T-cell (primary cell): ENCODE measurements at places on chromosomes 12 and 14.

GRCh38 chr12:15520083-15520482 is 197.8 kb downstream of the PTPRO start:
- H3K4me1 ChIP-seq: no peaks in the 10 kb centered on the region
- DNase-seq: no peak
- no peak overlapping the region for H3K4me3 ChIP-seq
- no peak overlapping the region for H3K27ac ChIP-seq
- H3K27me3 ChIP-seq: peaks cover 7% of the 10 kb centered on the region

DNA sequence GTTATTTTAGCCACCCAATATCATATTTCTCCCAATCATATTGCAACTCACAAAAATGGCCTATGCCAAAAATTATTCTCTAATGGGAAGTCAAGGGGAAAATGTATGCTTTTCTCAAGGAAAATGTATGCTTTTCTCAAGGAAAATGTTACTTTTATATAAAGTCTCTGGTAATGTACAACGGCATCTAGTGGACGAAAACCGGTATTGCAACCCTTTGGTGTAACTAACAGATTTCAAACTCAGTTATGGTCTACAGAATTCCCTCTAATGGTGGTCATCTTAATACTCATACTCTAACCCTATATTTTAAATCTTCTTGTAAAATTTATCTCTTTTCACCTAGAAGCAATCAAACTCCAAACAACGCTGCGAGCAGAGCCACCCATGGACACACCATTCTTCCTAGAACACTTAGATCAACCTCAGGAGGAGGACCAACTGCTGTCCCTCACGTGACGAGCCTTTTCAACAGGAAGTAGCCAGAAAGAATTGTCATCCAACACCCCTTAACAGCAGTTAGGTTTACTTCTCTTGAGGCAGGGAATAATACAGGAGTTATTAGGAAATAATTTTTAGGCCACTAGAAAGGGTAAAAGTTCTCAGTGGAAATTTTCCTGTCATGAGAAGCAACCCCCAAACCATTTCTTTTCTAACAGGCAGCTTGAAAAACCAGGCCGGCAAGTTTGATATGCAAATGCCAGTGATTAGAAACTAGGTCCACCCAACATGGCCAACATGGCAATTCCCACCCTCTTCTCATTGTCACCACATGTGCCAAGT is 20.1 kb downstream of the APOBEC1 start:
- peaks cover 5% of the 10 kb centered on the region for H3K4me1 ChIP-seq
- no peak overlapping the region for H3K4me3 ChIP-seq
- no peaks in the 10 kb centered on the region for H3K36me3 ChIP-seq
- no peak overlapping the region for H3K27ac ChIP-seq

DNA sequence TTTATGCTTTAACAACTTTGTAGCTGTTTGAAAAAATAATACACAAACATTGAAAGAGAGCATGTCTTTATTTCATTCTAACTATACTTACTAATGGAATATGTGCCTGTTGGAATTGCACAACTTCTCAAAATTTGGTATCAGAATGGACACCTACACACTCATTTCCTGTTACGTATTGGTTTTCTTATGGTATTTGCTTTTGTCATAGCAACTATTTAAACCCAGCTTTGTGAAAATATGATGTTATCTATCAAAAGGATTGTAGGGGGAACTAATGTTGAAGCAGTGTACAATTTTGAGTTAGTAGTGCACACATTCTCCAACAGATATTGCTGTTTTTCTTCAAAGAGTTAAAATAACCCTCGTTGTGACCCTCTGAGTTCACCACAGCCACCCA is 52.6 kb downstream of the RBMS2 start:
- no peaks in the 10 kb centered on the region for H3K27me3 ChIP-seq
- H3K36me3 ChIP-seq: no peaks in the 10 kb centered on the region
- H3K4me1 ChIP-seq: peaks cover 24% of the 10 kb centered on the region
- H3K27ac ChIP-seq: no peak overlapping the region
- H3K4me3 ChIP-seq: no peak overlapping the region
- no peak for DNase-seq

DNA sequence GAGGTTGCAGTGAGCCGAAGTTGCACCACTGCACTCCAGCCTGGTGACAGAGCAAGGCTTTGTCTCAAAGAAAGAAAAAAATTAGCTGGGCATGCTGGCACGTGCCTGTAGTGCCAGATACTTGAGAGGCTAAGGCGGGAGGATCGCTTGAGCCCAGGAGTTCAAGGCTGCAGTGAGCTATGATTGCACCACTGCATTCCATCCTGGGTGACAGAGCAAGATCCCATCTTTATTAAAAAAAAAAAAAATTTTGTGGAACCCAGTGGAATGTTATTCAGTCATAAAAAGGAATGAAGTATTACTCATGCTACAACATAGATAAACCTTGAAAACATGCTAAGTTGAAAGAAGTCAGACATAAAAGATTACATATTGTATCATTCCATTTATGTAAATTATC is 8.3 kb upstream of the ERBB3 start:
- H3K27ac ChIP-seq: no peak overlapping the region
- H3K36me3 ChIP-seq: no peaks in the 10 kb centered on the region
- DNase-seq: no peak
- no peaks in the 10 kb centered on the region for H3K4me1 ChIP-seq
- H3K27me3 ChIP-seq: no peaks in the 10 kb centered on the region
- H3K4me3 ChIP-seq: no peak overlapping the region

- DNase-seq: no peak
- H3K27me3 ChIP-seq: no peaks in the 10 kb centered on the region
- no peaks in the 10 kb centered on the region for H3K4me1 ChIP-seq
- H3K27ac ChIP-seq: no peak overlapping the region
- no peak overlapping the region for H3K4me3 ChIP-seq
These were observed 15.6 kb upstream of the RNU6-7 start for GRCh38 chr14:32186248-32186647.

GRCh38 chr12:88299567-88300101 is 157.5 kb downstream of the TMTC3 start:
- no peaks in the 10 kb centered on the region for H3K4me1 ChIP-seq
- H3K4me3 ChIP-seq: no peak overlapping the region
- H3K27me3 ChIP-seq: no peaks in the 10 kb centered on the region

DNA sequence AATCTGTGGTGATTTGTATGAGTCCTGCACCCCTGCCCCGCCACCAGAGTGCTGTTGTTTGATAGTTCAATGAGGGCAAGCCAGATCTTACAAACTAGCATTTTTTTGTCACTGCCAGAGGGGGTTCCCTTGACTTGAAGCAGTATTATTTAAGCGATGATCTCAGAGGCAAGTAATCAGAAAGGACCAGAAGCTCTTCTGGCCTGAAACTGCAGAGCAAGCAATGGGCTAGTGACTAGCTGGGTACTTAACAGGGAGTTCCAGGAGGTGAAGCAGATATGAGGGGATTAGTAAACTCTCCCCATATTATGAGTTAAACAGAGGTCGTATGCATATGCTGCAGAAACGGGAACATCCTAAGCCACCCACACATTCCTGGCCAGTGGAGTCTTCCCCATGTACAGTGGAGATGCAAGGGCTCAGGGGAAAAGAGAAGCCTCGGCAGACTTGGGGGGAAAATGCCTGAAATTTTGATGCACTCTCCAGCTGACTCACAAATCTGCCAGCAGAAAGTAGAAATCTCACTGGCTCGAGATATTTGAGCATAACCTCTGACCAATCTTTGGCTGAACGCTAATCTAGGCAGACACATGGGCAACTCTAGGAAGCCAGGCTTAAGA is 8.3 kb upstream of the CRACR2A start:
- H3K36me3 ChIP-seq: no peaks in the 10 kb centered on the region
- no peaks in the 10 kb centered on the region for H3K4me1 ChIP-seq
- no peak for DNase-seq
- no peak overlapping the region for H3K4me3 ChIP-seq
- no peak overlapping the region for H3K27ac ChIP-seq

DNA sequence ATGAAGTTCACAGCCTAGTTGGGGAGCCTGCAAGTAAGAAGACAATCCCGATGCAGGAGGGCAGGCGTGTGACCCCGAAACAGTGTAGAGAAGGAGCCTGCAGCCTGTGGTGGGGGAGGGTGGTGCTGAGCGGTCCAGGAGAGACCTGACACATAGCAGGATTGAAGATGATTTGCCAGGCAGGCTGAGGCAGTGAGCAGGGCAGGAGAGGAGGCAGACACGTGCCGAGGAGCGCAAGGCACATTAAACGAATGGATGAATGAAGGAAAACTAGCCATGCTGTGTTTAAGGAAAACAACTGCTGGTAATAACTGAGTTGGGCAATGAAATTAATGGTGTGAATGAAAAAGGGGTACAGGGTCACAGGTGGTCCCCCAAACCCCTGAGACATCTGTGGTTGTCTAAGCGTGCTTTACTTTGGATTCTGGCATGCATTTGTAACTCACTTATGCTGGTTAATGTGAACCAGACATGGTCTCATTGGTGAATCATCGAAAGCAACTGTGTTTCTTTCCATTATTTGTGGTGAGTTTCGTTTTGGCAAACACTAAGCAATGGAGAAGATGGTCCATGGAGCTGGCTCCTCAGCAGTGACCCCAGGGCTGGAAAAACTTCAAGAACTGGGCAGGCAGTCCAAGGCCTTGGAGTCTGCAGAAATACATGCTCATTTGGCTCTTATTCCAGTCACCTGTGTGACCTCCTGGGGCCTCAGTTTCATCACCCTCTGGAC is 96.9 kb upstream of the EVL start:
- H3K36me3 ChIP-seq: no peaks in the 10 kb centered on the region
- DNase-seq: no peak
- peaks cover 34% of the 10 kb centered on the region for H3K27me3 ChIP-seq
- H3K4me3 ChIP-seq: no peak overlapping the region
- no peak overlapping the region for H3K27ac ChIP-seq

GRCh38 chr12:110906516-110906915 is 13.9 kb downstream of the MYL2 start:
- no peak overlapping the region for H3K27ac ChIP-seq
- H3K27me3 ChIP-seq: no peaks in the 10 kb centered on the region
- H3K4me3 ChIP-seq: no peak overlapping the region
- H3K36me3 ChIP-seq: no peaks in the 10 kb centered on the region
